Vagina (tissue), 2 donors: ENCODE measurements at places on chromosomes 12 and 14.

DNA sequence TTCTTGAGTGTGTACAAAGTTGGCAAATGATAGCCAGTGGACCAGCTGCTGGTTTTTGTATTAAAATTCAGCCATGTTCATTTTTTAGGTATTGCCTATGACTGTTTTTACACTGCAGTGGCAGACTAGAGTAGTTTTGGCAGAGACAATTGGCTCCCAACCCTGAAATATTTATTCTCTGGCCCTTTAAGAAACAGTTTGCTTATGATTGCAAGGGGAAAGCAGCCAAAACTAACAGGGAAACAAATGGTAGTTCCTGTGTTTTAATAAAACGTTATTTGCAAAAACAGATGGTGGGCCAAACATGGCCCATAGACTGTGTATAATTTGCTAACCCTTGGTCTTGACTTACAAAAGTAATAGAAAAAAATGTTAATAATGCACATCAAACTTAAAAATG lies 110.2 kb downstream of the ALX1 start:
- no peaks in the 10 kb centered on the region for H3K27me3 ChIP-seq
- H3K36me3 ChIP-seq = no peaks in the 10 kb centered on the region
- H3K4me1 ChIP-seq = no peaks in the 10 kb centered on the region
- H3K27ac ChIP-seq = no peak overlapping the region

DNA sequence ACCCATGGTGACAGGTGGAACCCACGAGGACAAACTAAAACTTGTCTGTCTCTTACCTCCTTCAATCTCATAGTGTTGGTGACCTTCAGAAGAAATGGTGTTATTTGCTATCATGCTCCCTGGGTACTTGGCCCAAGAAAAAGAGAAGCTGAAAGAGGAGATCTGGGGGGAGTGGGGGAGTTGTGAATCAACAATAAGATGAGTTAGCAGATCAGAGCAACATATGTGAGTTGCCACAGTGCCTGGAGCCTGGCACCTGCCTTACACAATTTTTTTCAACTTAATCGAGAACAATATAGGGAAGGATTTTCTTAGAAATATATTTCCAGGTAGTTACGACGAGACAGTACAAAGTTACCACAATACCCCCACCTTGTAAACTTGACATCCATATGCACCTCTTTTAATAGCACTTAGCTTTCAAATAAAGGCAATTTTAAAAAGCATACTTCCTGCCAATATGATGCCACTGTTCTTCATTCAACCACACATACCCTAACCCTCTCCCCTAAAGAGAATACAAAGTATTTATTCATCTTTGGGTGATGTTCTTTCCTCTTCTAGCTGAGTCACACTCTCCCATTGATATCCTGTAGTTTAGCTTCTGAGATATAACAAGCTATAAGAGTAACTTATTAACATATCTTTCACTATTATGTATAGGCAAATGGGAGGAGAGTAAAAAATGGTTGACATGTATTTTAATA lies 424.1 kb upstream of the OR4E1 start:
- no peak for DNase-seq
- H3K27me3 ChIP-seq = no peaks in the 10 kb centered on the region
- H3K27ac ChIP-seq = peak overlapping the region; percentile 71
- no peaks in the 10 kb centered on the region for H3K36me3 ChIP-seq
- H3K4me3 ChIP-seq = no peak overlapping the region
- H3K4me1 ChIP-seq = peaks cover 20% of the 10 kb centered on the region

- H3K4me3 ChIP-seq = no peak overlapping the region
- H3K36me3 ChIP-seq = no peaks in the 10 kb centered on the region
- H3K4me1 ChIP-seq = peaks cover 12% of the 10 kb centered on the region
- no peaks in the 10 kb centered on the region for H3K27me3 ChIP-seq
- H3K27ac ChIP-seq = no peak overlapping the region
- DNase-seq = no peak
Observed at GRCh38 chr14:59160506-59160905, 28.0 kb upstream of the DAAM1 start.

- H3K36me3 ChIP-seq = no peaks in the 10 kb centered on the region
Observed at GRCh38 chr12:46164186-46164761, 104.6 kb downstream of the SLC38A1 start.

- H3K4me1 ChIP-seq = no peaks in the 10 kb centered on the region
- H3K27ac ChIP-seq = no peak overlapping the region
- no peaks in the 10 kb centered on the region for H3K36me3 ChIP-seq
- no peaks in the 10 kb centered on the region for H3K27me3 ChIP-seq
Observed at GRCh38 chr12:16019136-16019535, 108.0 kb downstream of the DERA start.

GRCh38 chr12:107402041-107403022 lies 283.3 kb upstream of the PWP1 start:
- H3K4me3 ChIP-seq = no peak overlapping the region
- no peak overlapping the region for H3K27ac ChIP-seq
- H3K27me3 ChIP-seq = no peaks in the 10 kb centered on the region
- DNase-seq = no peak
- no peaks in the 10 kb centered on the region for H3K36me3 ChIP-seq

DNA sequence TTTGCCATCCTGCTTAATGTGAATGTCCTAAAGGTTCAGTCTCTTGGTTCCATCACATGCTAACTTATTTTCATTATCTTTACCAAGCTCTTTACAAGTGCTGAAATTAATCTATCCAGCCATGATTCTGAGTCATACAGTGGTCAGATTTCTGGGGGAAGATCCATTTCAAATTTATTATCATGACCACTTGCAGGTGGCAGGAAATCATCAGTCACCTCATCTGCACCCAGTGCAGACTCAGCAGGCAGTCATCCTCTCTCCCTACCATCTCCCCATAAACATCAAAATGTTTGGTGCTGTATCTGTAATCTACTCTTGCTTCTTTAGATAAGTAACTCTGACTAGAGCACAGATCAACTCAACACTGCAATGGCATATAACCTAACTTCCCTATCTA lies 23.5 kb downstream of the ATG14 start:
- peaks cover 17% of the 10 kb centered on the region for H3K4me1 ChIP-seq
- no peaks in the 10 kb centered on the region for H3K27me3 ChIP-seq
- H3K27ac ChIP-seq = peak overlapping the region; percentile 71
- H3K4me3 ChIP-seq = no peak overlapping the region
- no peak for DNase-seq

DNA sequence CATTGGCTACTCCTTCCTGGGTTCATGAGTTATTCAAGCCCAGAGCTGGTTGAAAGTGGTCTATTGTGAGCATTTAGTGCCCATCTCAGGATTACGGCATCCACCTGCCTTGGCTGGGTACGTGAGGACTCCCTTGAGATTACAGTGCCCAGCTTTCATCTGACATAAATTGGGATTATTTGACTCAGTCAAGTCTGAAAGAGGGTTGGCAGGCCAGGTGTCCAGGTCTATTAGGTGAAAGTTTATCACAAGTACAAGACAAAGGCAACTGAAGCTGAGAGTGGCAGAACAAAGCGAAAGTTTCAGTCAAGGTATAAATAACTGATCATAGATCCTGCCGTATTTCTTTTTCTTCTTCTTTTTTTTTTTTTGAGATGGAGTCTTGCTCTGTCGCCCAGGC lies 84.6 kb upstream of the ATF7IP start:
- DNase-seq = no peak
- no peak overlapping the region for H3K4me3 ChIP-seq
- H3K27ac ChIP-seq = no peak overlapping the region

DNA sequence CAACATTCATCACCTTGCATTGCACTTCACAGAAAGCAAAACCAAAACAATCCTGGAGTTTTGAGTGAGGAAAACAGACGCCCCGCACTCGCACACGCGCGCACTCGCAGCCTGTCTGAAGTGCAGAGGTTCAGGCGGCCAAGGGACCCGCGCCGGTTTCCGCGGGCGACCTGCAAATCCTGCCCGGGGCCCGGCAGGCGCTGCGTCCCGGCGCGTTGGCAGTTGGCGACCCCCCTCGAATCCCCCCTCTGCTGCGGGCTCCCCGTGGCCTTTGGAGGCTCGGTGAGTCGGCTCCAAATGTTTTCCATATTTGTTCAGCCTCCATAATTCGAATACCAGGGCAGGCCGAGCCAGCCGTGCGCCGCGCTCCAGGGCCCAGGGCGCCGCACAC lies at the start of gene SSPN:
Gene SSPN, plus strand, starts transcription at position 324 of the 391 bp plus-strand sequence. CDS start 100 bp downstream, outside the sequence.
- peaks cover 28% of the 10 kb centered on the region for H3K4me1 ChIP-seq
- H3K36me3 ChIP-seq = no peaks in the 10 kb centered on the region
- H3K4me3 ChIP-seq = peak within 1 kb of the TSS; percentile 84
- peak within 1 kb of the TSS; percentile 85 for H3K27ac ChIP-seq

- H3K36me3 ChIP-seq = no peaks in the 10 kb centered on the region
- no peaks in the 10 kb centered on the region for H3K27me3 ChIP-seq
- H3K4me3 ChIP-seq = no peak overlapping the region
- no peak for DNase-seq
- no peaks in the 10 kb centered on the region for H3K4me1 ChIP-seq
- H3K27ac ChIP-seq = no peak overlapping the region
Observed at GRCh38 chr14:80017795-80018194, 193.5 kb downstream of the DIO2 start.

DNA sequence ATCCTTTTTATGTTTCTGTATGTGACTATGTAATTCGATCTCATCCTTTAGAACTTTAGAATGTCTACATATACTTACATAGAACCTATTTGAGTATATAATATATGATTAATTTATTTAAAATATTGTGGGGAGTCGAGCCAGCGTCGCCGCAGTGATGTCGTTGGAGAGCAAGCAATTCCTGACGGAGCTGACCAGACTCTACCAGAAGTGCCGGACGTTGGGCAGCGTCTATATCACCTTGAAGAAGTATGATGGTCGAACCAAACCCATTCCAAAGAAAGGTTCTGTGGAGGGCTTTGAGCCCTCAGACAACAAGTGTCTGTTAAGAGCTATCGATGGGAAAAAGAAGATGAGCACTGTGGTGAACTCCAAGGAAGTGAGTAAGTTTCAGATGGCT lies 6.4 kb upstream of the CD27 start:
- H3K4me3 ChIP-seq = no peak overlapping the region
- no peaks in the 10 kb centered on the region for H3K27me3 ChIP-seq
- no peaks in the 10 kb centered on the region for H3K4me1 ChIP-seq
- no peak overlapping the region for H3K27ac ChIP-seq
- DNase-seq = no peak

- H3K4me3 ChIP-seq = no peak overlapping the region
- no peak for DNase-seq
- no peak overlapping the region for H3K27ac ChIP-seq
- no peaks in the 10 kb centered on the region for H3K4me1 ChIP-seq
- H3K36me3 ChIP-seq = peaks cover 41% of the 10 kb centered on the region
Observed at GRCh38 chr12:101743724-101744472, 4.6 kb upstream of the SYCP3 start.

DNA sequence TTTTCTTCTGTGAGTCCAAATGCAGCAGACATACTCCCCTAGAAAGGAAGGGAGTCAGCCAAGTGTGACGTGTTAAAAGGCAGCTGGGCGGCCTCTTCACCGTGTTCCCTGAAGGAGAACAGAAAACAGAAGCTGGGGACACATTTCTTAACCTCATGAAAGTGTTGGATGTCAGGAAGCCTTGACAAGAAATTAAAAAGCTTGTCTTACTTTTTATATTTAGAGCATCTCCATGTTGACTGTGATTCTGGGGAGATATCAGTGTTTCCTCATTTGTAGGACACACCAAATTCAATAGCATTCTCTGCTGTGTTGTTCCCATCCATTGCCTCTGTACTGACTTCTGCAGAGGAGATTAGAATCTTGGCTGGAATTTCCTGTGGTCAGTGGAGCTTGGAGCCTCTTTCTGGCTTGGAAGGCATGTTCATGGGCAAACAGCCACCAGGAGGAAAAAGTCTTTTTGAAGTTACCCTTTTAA lies 93.7 kb downstream of the RMST start:
- no peak overlapping the region for H3K27ac ChIP-seq
- H3K4me1 ChIP-seq = no peaks in the 10 kb centered on the region
- no peaks in the 10 kb centered on the region for H3K36me3 ChIP-seq
- H3K27me3 ChIP-seq = no peaks in the 10 kb centered on the region

DNA sequence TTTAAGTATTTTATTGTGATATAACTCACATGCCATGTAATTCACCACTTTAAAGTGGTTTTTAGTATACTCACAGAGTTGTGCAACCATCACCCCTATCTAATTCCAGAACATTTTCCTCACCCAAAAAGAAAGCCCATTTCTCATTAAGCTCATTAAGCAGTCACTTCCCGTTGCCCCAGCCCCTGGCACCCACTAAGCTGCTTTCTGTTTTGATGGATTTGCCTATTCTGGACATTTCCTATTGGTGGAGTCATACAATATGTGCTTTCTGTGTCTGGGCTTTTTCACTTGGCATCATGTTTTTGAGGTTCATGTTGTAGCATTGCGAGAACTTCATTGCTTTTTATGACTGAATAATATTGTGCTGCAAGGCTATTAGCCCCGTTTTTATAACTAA lies 66.0 kb downstream of the ARL6IP4 start:
- no peak overlapping the region for H3K4me3 ChIP-seq
- H3K27ac ChIP-seq = no peak overlapping the region
- no peaks in the 10 kb centered on the region for H3K36me3 ChIP-seq
- no peaks in the 10 kb centered on the region for H3K27me3 ChIP-seq
- no peak for DNase-seq
- peaks cover 44% of the 10 kb centered on the region for H3K4me1 ChIP-seq

- no peak overlapping the region for H3K4me3 ChIP-seq
- no peak overlapping the region for H3K27ac ChIP-seq
- no peaks in the 10 kb centered on the region for H3K36me3 ChIP-seq
- H3K27me3 ChIP-seq = no peaks in the 10 kb centered on the region
Observed at GRCh38 chr14:98623788-98624415, 648.1 kb downstream of the BCL11B start.

- no peak for DNase-seq
- H3K4me1 ChIP-seq = no peaks in the 10 kb centered on the region
- no peaks in the 10 kb centered on the region for H3K27me3 ChIP-seq
- H3K27ac ChIP-seq = no peak overlapping the region
Observed at GRCh38 chr12:113612793-113613192, 141.1 kb upstream of the LHX5 start.

GRCh38 chr12:31021181-31021580 lies 52.5 kb upstream of the DDX11 start:
- H3K27me3 ChIP-seq = no peaks in the 10 kb centered on the region
- DNase-seq = peak; percentile 58
- H3K27ac ChIP-seq = no peak overlapping the region
- no peak overlapping the region for H3K4me3 ChIP-seq
- no peaks in the 10 kb centered on the region for H3K4me1 ChIP-seq

GRCh38 chr12:69684466-69684865 lies 14.6 kb downstream of the BEST3 start:
- no peak overlapping the region for H3K27ac ChIP-seq
- no peaks in the 10 kb centered on the region for H3K36me3 ChIP-seq
- H3K4me3 ChIP-seq = no peak overlapping the region
- H3K27me3 ChIP-seq = no peaks in the 10 kb centered on the region

- DNase-seq = no peak
- H3K27me3 ChIP-seq = no peaks in the 10 kb centered on the region
- no peak overlapping the region for H3K4me3 ChIP-seq
- no peaks in the 10 kb centered on the region for H3K36me3 ChIP-seq
- no peak overlapping the region for H3K27ac ChIP-seq
Observed at GRCh38 chr12:42510823-42511222, 78.7 kb downstream of the PRICKLE1 start.

- H3K4me1 ChIP-seq = no peaks in the 10 kb centered on the region
- no peaks in the 10 kb centered on the region for H3K27me3 ChIP-seq
- no peak overlapping the region for H3K27ac ChIP-seq
- H3K4me3 ChIP-seq = no peak overlapping the region
- DNase-seq = no peak
Observed at GRCh38 chr12:126874427-126875026, 1392.4 kb upstream of the TMEM132C start.
